ENCODE measurements at places on chromosomes 11 and 22. TPM values are rescaled to one million over a fixed set of nuclear protein-coding genes. Genes with fewer than 3 reads are reported as not detected.

The EED gene
- 86.7 TPM for total RNA-seq

The MYO7A gene
- 0.06 TPM for total RNA-seq

The TMEM45B gene
- total RNA-seq, result 0.64 TPM

The TLCD5 gene
- 0.42 TPM for total RNA-seq

The MRGPRX3 gene
- not detected for total RNA-seq

The E2F8 gene
- total RNA-seq, result 16.2 TPM

The MMP27 gene
- not detected for total RNA-seq

The KCNQ1 gene
- 9.6 TPM for total RNA-seq

The SLC25A17 gene
- 40.6 TPM for total RNA-seq

The SLC37A4 gene
- total RNA-seq, result 30.1 TPM

The UBQLNL gene
- not detected for total RNA-seq

The SCGB1A1 gene
- not detected for total RNA-seq

The TMEM223 gene
- total RNA-seq, result 9.4 TPM

Measured in activated naive CD8-positive, alpha-beta T cell treated with anti-CD3 and anti-CD28 coated beads for 36 hours (primary cell).